Stimulated activated naive CD8-positive, alpha-beta T cell treated with anti-CD3 and anti-CD28 coated beads, Interleukin-15, Interleukin-2, amounts not matched to agents 100 U/mL and 50 U/mL, for 24 hours (primary cell): ENCODE measurements at places on chromosomes 1 and 21.

DNA sequence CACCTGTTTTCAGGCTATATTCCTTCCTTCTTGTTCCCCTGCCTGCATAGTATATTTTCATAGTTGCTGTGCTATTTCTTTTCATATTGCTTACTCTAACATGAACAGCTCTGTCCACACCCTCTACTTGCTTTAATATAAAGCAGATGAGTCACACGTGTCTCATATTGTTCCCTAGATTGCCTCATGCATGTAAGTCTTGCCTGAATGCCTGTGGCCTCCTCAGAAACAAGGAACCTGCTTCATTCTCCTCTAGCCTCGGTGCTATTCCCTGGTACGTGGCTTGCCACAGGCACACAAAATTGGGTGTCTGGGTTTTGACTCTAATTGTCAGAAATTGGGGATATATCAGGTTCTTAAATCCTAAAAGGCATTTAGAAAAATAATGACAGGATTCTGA lies 16.5 kb upstream of the PKP1 start:
- no peak for DNase-seq

DNA sequence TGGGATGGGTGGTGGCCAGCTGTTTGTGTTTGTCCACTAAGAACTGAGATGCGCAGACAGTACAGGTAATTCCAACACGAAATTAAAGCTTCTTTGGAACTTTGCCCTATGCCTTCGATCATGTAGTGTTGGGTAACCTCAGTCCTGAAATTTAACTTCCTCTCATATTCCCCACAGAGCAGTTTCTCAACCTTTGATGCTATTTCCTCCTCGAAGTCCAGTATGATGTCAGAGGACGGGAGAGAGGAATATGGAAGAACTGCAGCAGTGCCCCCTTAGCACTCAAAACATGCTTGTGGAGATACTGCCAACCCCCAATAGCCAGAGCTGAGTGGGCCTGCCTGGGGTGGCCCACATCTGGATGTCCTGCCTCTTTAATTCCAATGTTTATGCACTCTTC lies 3.6 kb downstream of the LPAR3 start:
- no peak for DNase-seq

DNA sequence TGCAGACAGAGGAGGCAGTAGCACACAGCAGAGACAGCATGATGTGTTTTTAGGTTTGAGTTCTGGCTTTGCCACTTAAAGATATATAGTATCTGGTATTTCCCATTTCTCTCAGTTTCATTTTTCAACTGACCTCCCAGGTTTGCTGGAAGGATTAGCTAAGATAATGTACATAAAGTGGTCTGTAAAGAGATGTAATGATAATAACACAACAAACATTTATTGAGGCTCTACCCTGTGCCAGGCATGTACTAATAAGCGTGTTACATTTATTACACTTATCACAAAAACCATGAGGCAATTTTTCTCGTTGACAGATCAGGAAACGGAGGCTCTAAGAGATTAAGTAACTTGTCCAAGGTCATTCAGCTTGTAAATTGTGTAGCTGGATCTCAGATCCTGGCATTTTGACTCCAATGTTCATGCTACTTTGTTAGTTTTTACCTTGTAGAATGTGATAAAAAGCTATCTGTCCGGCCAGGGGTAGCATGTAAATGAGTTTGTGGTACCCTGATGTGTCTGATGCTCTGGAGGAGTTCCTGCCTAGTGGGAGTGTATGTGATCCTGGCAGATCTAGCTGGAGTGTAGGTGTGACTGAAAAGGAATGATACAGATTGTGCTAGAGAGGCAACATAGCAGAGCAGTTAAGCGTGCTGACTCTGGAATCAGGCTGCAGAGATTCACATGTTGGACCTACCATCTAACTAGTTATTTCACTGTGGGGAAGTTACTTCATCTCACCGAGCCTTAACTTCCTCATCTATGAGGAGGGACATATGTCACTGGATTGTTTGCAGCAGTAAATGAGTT lies 146.6 kb downstream of the VPS13D start:
- no peak for DNase-seq

- DNase-seq: no peak
Observed at GRCh38 chr1:65176056-65176450, 28.1 kb downstream of the AK4 start.

DNA sequence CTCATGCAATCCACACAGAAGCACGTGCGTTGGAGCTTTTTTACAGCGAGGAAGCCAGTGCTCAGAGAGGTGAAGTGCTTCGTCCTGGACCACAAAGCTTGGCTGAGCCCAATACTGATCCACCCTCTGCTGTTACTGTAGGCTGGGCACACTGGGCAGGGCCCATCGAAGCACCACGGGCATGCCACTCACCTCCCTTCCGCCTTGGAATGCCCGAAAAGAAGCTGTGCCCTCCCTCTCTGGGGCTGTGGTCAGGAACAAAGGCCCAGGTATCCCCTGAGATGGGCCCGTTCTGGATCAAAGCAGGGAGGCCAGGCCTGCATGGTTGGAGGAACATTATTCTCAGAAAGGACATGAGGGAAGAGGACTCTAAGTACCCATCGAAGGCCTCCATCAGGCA lies 206.7 kb upstream of the C1orf174 start:
- no peak for DNase-seq

- DNase-seq: no peak
Observed at GRCh38 chr1:39969048-39969447, 14.1 kb downstream of the MFSD2A start.

GRCh38 chr1:233655301-233655740 lies 41.4 kb downstream of the KCNK1 start:
- no peak for DNase-seq

GRCh38 chr1:98072047-98072446 lies 151.2 kb upstream of the DPYD start:
- no peak for DNase-seq

DNA sequence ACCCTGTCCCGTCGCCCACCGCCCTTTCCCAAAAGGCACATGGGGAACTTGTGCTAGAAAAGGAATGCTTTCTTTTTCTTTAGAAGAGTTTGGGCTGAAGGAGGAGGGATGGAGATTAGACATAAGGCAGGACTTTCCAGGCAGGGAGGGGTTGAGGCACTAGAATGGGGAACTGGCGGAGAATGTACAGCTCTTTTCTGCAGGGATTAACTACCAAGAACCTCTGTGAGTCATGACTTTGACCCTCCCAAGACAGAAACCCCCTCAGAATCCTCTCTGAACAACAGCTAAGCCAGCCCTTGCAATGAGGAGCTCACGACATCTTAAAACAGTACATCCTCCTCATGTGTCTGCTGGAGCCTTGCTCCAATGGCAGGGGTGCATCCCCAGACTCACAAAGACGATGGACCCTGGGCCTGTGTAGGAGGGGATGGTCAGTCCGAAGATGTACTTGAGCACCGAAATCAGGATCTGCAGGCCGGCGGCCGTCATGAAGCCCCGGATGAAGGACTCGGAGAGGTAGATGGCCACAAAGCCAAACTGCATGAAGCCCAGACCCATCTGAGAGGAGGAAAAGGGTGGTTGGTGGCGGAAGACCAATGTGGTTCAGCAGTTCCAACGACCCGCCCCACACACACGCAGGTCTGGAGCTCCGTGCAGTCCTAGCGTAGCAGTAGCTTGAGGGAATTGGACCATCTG lies 13.6 kb downstream of the SLC26A9 start:
- no peak for DNase-seq

- no peak for DNase-seq
Observed at GRCh38 chr1:25184001-25184762, 48.1 kb downstream of the SYF2 start.

DNA sequence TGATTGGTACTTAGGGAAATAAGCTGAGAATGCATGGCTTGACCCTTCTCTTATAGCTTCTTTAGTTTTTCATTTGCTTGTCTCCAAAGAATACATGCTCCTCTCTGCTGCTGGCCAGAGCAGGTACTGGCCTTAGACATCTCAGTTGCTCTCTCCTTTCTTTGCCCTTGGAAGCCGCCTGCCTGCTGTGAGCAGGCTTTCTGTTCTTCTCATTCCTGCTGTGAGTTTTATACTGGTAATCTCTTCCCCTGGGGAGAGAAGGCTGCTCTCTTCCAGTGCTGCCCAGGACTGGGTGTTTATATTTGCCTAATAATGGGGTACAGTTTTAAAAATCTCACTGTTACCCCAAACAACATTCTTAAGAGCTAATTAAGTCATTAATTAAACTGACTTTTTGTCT lies 323.5 kb upstream of the LRRC7 start:
- DNase-seq: no peak

GRCh38 chr1:115363171-115363570 lies 25.1 kb upstream of the NGF start:
- no peak for DNase-seq

DNA sequence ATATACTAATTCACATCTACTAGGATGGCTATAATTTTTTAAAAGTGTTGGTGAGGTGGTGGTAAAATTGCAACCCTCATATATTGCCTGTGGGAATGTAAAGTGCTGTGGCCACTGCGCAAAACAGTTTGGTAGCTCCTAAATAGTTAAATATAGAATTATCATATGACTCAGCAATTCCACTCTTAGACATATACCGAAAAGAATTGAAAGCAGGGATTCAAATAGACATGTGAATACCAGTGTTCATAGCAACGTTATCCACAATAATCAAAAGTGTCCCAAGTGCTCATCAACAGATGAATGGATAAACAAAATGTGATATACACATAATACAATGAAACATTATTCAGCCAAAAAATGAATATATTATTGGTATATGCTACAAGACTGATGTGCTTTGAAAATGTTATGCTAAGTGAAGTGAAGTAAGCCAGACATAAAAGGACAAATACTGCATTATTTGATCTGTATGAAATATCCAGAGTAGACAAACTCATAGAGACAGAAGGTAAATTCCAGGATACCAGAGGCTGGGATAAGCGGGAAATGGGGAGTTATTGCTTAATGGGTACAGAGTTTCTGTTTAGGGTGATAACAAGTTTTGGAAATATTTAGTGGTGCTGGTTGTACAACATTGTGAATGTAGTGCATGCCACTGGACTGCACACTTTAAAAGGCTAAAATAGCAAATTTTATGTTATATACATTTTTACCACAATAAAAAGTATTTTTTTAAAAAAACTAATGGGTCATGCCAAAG lies 342.5 kb downstream of the SEC16B start:
- no peak for DNase-seq

DNA sequence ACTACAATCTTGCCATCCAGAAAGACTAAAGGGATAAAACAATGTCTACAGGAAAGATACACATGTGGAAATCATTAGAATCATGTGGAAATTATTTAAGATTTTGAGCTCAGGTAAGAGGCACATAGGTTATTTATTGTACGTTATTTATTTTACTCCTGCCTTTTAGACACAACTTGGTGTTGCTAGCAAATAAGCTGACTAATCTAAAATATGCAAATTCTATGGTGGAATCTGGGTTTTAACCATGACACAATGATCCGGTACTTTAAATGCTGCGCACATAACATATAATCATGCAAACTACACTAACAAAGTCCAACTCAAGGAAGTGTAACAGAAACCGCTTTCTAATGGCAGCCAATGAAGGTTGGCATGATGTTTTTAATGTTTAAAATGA lies 112.5 kb downstream of the IFI44 start:
- DNase-seq: no peak

DNA sequence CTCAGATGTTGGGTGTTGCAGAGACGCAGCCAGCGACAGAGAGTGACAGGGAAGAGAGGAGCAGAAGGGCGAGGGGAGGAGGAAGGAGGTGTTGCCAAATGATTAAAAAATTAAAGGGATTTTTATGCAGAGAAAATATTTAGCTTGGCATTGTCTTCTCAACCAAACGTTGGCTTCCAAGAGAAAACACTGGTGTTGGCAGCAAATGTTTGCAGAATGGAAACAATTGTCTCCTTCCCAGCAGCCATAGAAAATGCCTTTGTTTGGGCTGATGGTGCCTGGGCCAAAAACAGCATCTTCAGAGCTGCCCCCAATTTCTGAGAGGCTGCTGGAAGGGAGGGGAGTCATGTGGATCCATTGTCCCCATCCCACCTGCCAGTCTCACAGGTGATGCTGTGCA lies 29.7 kb upstream of the GRIK3 start:
- no peak for DNase-seq

DNA sequence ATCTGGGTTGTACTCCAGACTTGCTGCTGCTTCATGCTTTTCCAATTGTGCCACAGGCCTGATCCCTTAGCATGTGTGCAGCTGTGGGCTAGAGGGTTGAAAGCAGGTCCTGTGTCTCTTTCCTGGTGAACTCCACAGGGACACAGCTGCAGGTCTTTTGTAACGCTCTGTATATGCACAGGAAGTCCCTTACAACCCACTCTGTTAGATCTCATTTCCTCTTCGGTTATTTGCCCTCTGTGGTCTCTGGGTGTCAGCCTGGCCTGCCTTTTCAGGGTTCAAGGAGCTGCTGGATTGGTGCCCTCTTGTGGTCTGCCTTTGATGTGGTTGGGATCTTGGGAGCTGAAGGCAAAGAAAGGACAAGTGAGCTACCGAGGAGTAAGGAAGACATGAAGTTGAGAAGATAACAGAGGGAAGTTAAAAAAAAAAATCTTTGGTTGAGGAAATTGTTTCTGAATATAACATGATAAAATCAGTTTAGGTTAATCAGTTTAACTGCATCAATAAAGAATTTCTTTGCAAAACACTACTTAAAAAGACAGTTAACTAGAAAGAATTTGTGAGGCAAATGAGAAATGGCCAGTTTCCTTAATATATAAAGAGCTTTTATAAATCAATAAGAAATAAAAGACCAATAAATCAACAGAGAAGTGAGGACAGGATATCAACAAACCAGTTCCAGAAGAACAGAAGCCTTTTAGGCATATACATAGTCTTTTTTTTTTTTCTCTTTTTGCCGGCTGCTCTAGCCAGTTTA lies 44.1 kb downstream of the UCK2 start:
- DNase-seq: peak; percentile 72

GRCh38 chr21:33651965-33652680 lies 9.8 kb downstream of the ITSN1 start:
- no peak for DNase-seq

DNA sequence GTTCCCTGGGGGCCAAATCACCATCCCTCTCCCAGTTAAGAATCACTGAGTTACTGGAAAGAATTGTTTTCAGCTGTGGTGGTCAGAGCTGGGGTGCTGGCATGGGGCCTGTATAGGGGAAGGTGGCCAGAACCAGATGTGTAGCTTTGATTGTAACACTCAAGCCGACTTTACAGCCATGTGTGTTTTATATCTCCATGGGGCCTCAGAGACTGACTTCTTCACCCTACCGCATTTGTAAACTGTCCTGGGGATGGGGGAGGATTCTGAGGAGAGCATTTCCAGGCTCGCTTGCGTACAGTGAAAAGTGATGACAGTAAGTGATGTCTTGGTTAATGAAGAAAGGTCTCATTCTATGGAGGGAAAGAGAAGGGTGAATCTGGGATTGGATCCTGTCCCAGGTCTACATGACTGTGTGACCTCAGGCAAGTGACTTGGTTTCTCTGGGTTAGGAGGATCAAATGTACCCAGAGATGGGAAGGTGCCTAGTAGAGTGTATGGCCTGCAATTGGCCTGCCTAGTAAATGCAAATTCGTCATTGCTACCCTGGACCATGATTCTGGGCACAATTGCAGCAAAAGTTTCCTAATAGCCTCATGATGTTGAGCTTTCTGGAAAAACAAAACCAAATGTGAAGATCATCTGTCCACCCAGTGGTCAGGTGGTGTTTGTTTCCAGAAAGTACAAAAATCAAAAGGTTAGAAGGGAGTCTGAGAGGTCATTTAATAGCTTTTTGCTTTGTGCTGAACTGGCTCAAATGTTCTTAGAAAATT lies 49.7 kb upstream of the RCC2 start:
- no peak for DNase-seq
